Left colon (tissue), 2 donors: ENCODE measurements at places on chromosomes 5 and 9. TPM values are rescaled to one million over a fixed set of nuclear protein-coding genes. Genes with fewer than 3 reads are reported as not detected.

C5orf24 gene
- total RNA-seq: 30.4 TPM

ANKRD34B gene
- total RNA-seq: not detected

DNA sequence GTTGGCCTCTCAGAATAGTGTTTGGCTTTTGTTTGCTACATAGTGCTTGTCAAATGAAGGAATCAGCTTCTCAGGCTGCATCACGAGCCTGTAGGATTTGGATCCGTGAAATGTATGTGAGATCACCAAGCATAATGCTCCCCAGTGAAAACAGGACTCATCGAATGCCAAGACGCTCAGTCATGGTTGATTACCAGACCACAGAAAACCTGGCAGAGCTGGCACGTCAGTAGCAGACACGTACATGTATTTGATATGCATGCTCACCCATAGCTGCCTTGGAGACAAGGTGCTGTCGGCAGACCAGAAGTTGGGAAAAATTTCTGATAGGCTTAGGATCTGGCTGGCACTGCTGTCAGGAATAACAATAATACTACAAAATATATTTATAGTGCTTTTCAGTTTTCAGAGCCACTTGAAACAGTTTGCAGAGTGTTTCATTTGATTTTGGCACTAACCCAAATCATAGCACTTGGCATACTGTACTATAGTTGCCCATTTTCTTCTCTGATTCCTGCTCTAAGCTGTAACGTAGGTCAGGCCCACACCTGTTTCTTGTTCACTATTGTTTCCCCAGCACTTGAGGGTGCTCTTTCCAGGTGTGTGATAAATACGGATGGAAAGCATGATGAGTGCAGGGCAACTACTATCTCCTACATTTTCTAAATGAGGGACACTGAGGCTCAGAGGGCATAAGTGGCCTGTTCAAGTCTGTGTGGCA is 226.1 kb downstream of the NR3C1 start:
- no peak for DNase-seq

- DNase-seq: no peak
These were observed 113.2 kb downstream of the STK32A start for GRCh38 chr5:147348046-147348445.

- peak; percentile 56 for DNase-seq
These were observed 15.2 kb upstream of the NEK6 start for GRCh38 chr9:124242331-124243194.

GRCh38 chr5:93141969-93142368 is 439.1 kb downstream of the NR2F1-AS1 start:
- DNase-seq: no peak

- DNase-seq: no peak
These were observed 719 bp downstream of the NOL8 start for GRCh38 chr9:92324431-92324830.

GRCh38 chr5:134437847-134438581 is 26.3 kb upstream of the CDKN2AIPNL start:
- no peak for DNase-seq

DNA sequence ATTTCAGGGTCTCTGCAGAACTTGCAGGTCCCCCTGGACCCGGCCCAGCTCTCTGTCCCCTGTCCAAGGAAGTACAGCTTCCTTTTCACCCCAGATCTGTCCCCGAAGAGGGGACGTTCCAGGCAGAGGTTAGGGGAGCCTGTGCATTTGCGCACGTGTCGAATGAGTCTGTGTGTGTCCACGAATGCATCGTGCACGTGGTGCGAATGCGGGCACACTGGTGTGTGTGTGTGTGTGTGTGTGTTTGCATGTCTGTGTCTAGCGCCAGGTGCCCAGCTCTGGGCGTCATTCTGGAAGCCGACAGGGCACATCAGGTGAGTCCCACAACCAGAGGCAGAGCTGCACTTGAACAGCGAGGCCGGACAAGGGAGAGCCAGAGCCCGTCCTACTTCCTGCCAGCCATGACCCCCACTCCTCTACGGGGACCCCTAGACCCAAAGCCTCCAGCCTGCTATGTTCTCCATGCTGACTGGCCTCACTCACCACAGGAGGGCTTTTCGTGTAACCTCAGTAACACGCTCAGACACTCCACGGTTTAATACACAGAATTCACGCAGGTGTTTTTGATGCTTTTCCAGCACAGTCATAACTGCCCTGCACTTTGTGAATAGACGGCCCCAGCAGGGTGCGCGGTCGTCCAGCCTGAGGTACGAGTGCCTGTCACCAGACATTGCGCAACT is 41.3 kb upstream of the CACNA1B start:
- no peak for DNase-seq

DNA sequence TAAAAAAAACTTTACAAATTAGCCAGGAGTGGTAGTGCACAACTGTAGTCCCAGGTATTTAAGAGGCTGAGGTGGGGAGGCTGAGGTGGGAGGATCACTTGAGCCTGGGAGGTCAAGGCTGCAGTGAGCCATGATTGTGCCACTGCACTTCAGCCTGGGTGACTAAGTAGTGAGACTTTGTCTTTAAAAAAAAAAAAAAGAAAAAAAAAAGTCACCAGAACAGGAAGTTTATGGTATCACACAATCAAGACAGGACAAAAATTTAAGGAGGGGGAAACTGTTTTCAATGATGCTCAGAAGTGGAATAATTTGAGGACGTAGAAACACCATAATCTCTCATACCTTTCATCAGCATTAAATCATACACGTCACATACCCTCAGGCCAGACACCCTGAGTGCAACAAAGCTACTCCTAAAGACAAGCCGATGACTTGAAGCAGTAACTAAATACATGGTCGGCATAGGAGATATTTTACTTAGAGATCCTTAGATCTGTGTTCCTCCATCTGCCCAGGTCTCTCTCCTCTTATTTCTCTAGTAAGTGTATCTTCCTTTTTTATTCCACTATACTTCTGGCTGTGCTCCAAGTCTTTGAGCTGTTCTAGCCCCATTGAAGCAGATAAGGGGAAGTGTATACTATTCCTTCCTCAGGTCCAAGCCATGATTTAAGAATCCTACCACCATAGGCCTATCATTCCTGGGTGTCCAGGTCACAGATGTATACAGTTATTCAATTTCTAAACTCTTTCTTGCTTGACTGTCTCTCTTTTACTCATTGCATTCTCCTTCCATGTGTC is 91.3 kb upstream of the APC start:
- no peak for DNase-seq

GRCh38 chr5:157516006-157516405 is 56.0 kb downstream of the NIPAL4 start:
- no peak for DNase-seq
